ENCODE measurements at places on chromosomes 1 and 21.

DNA sequence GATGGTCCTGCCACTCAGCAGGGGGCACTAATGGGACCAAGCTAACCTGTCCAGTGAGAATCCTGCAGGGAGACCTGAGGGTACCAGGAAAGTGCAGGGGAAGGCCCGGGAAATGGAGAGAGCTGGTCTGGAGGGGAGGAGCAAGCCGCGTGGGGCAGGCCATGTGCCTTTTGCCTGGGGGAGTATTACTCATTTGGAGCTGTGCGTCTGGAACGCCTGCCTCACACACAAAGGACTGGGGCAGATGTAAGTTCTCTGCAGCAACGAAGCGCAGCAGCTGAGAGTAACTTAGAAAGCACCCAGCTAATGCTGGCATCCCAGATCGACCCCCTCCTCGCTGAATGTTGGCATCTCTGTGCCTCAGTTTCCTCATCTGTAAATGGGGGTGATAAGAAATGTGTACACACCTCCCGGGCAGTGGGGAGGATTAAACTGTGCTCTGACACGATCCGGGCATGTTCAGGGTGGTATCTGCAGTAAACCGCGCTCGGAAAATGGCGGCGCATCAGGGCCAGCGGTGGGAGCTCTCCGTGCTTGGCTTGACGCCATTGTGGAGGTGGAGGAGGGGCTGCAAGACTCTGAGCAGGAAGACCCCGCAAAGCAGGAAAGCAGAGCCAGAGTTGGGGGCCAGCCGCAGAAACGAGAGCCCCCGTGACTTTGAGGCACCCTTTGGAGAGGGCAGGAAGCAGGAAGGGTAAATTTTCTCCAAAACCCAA, 212.5 kb downstream of the NPHP4 start:
- no peak for DNase-seq

DNA sequence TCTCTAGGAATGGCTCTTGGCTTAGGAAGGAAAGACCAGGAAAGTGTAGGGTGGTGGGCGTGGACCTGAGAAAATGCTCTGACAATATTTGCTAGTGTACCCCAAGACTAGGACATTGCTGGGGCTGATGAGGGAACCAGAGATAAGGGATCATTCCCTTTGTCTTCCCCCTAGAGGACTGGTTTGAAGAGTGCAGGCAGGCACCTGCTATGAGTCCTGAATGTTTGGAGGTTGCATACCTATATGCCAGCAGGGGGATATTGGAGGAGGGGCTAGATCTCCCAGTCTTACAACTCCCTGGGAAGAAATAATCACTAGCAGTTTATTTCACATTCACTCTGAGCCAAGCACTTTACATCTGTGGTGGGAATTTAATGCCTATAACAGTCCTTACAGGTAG, 6.0 kb upstream of the BCL10 start:
- no peak for DNase-seq

DNA sequence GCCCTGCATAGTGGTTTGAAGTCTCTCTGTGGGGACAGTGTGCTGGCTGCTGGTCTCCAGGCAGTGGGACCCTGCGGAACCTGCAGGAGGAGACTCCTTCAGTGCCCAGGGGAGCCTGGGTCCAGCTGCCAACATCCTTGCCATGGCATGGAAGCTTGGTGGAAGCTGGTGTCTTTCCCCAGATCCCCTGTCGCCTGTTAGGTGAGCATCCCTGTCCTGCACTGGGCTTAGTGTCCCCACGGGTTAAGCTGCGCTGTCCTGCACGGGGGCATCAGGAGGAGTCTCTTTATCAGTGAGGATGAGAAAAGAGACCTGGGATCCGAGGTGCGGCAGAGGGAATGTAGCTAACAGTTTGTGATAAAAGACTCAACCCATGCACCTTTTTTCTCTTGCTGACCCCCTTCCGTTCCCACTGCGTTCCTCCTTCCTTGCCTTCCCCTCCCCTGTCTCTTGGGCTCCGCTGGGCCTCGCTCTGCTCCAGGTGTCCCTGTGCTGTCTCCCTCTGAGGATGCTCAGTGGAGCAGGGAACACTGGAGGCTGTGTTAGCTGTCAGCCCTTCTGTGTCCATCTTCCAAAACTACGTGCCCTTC, 59.3 kb downstream of the SLC37A1 start:
- DNase-seq: no peak

- DNase-seq: no peak
These were observed 572.9 kb downstream of the LTN1 start for GRCh38 chr21:28419811-28420210.

DNA sequence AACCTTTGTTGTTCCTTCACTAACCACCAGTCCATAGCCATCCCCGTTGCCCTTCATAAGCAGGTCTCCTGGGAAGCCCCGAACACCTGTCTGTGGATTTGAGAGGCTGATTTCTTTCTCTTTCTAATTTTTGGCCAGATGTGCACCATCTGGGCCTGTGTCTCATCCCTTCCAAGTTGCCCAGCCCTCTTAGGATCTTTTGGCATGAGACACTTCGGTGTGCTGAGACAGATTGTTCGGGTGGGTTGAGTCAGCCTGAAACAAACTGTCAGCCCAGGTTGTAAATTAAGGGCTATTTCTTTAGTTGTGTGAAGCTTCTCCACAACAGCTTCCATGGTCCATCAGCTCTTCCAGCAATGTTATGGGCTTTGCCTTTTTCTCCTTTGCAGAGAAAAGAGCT, 1.4 kb upstream of the DNAJC11 start:
- no peak for DNase-seq

DNA sequence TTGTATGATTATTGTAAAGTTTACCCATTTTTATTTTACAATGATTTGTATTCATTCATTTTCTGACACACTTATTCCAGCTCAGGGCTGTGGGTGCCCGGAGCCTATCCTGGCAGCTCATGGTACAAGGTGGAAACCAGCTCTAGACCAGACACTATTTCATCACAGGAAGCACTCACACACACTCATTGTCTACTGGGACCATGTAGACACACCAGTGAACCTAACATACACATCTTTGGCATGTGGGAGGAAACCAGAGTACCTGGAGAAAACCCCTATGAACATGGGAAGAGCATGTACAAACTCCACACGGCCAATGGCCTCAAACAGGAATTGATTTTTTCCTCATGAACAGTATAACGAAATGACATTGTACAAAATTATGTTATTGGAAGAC, 2.4 kb downstream of the DTL start:
- DNase-seq: no peak

GRCh38 chr1:198082576-198082975, 74.2 kb upstream of the NEK7 start:
- DNase-seq: no peak

DNA sequence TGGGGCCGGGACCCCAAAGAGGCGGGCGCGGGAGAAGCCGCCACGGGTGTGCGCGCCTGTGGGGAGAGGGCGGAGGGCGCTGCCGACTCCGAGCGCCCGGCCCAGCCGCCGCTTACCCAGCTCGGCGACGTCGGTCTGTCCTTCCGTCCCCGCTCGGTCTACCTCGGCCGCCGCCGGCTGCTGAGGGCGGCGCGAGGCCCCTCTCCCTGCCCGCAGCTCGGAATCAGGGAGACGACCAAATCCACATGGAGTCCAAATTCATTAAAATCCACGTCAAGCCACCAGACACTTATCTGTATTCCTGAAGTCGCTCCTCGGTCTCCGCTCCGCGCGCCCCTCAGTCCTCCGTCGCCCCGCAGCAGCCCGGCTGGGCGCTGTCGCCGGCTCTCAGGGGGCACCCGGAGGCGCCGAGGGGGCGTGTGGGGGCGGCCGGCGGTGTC, 637 bp downstream of the PLXNA2 start:
- no peak for DNase-seq

GRCh38 chr21:34803782-34804370, 135.1 kb downstream of the CLIC6 start:
- no peak for DNase-seq

GRCh38 chr21:26795866-26796329, 49.3 kb downstream of the ADAMTS1 start:
- DNase-seq: no peak

DNA sequence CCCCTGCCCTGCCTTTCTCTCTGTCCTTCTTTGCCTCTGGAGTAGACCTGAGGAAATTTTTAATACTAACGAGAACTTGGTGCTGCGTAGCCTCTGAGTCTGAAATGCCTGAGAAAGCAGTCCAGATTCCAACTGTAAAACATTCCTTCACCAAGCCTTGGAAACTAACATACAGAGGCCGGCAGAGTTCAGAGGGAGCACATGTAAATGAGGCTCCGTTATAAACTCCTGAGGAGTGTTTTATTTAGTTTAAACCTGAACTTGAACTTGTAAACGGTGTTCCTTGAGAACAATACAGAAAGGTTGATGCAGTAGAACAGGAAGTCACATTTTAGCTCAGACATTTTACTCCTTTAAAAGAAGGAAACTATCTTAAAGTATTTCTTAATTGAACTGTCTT, 280.7 kb downstream of the TM2D1 start:
- DNase-seq: no peak

DNA sequence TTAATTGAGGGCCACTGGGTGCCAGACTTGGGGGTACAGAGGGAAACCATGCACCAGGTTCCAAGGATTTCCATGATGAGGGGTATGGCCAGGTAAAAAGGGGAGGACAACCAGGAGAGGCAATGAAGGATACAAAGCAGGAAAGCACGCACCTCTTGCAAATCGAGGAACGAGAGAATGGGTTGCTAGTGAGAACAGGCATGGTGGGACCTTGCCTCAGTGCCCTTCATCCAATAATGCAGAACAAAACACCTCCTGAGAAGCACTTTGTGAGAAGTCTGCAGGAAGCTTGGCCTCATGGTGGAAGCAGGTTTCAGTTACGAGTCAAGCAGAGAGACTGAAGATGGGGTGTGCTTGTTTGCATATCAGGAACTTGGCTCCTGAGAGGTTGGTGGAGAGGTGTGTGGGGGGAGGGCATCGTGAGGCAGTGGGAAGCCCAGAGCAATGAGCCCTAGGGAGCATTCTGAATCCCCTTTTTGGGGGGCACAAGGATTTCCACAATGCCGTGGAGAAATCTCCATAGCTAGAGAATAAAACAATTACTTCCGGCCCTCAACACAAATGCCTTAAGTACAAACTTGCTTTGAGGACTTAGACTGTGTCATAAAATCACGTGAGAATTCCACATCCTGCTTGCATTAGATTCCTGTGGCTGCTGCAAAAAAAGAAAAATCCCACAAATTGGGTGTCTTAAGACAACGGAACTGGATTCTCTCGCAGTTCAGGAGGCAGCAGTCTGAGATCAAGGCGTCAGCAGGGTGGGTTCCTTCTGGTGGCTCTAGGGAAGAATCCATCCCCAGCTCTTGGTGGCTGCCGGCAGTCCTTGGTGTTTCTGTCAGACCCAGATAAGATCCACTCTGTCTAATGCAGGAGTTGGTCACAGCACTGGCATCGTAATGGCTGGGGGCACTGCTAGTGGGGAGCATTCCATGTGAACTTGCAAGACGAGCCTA, 54.9 kb upstream of the BACE2 start:
- no peak for DNase-seq
